Stimulated activated CD8-positive, alpha-beta memory T cell treated with anti-CD3 and anti-CD28 coated beads, Interleukin-15, amount 100 ng/mL, for 24 hours (primary cell): ENCODE measurements at places on chromosomes 7 and 10.

- DNase-seq: no peak
Observed at GRCh38 chr10:26380815-26381214, 57.3 kb upstream of the APBB1IP start.

DNA sequence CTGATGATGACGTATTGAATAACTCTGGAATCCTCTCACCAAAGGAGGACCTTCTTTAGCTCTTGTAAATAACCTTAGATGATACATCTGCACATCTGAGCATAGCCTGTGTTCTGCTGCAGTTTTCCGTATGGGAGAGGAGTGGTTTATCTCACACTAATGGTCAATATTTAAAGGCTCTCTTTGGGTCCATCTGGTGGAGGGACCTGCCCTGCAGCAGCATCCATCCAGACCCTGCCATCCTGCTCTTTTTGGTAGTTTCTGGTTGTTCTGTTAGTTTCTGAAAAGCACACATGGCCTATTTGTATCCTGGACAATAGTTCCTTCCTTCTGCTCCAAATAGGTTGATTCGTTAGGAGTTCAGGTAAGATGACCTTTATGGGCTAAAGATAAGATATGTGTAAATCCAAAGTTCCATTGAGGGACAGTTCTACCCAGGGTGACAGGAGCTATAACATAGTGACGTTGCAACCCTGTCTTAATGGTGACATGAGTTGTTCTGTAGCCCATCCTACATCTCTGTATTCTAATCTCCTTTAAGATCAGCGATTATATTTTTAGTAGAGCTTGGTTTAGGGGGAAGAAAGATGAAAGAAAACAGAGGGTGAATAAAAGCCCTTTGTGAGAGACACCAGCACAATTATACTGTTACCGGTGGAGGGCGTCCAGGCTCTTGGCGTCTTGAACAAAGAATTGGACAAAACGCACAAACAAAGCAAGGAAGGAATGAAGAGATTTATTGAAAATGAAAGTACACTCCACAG, 60.0 kb upstream of the KLF14 start:
- no peak for DNase-seq

DNA sequence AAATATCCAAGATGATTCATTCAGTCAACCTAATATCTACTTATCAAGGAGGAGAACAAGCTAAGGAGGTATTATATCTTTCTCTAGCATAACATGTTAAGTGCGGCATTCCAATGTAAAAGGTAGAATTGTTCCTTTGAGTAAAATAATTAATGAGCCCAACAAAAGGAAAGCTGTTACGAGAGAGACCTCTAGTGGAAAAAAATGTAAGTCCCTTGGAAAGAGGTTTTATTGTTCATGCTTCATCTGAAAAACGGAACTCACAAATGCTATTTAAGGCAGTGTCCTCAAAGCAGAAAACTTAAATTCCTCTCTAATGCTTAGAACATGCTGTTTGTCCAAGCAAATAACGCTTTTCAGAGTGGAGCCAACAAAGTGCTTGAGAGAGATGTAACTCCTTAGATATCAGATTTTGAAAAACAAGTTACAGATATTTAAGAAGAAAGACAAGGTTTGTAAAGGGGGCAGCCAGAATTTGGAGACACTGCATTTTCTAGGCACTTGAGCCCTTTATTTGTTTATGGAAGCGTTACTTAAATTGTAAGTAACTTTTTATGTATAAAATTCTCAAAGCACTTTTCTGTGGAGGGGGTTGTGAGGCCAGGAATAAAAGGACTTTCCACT, 119.9 kb downstream of the TFEC start:
- no peak for DNase-seq

DNA sequence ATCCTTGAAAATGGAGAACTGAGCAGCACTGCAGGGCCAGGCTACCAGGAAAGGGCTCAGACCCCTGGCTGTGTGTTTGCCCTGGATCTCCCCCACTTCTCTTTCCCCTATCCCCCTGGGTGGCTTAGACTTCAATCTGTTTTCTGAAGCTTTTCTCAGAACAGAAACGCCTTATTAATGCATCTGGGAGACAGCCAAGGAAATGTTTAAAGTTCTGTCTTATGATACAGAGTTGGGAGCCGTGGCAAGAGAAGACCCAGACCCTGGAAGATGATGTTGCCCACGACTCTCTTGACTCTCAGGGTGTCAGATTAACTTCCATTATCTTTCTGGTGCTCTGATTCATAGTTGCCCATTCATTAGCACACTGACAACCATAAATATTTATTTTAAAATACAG, 107.1 kb downstream of the EBLN1 start:
- no peak for DNase-seq

GRCh38 chr7:122337011-122337410, 32.5 kb upstream of the FEZF1 start:
- DNase-seq: no peak
